Stimulated activated CD4-positive, alpha-beta T cell treated with anti-CD3 and anti-CD28 coated beads, Interleukin-15, amount 100 ng/mL, for 48 hours (primary cell): ENCODE measurements at places on chromosomes 16 and 17.
A peak's percentile ranks its signal among the peaks of the same experiment; 100 is the strongest.

DNA sequence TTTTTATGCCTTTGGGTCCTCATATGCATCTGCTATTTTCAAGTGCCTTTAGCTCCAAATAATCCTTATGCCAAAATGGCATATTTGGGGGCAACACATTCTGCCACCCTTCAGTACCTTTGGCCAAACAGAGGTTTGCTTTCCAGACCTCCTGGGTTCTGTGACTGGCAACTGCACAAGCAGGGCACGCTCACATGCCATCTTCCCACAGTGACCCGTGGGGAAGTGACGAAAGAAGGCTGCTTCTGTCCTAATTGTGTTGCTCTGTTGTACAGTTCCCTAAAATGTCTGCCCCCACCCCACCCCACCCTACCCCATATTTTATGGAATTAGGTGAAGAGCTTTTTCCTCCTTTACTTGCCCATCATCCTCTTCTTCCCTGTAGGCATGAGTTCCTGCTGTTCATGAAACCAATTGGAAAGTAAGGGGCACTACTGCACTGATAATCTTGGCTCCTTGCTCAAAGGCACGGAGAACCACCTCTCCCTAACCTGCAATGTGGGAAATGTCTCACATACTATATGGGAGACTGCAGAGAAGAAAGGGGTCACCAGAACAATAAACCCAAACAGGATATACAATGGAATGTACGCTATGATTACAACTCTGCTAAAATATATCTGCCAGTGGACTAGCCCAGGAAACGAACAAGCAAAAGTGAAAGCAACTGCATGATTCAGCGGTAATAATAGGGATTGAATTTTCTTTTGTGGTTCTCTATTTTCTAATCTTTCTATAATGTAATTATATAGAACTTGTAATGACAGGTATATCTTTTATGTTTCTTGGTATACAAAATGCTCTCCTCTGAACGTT lies 3.3 kb upstream of the SLFN12L start:
- DNase-seq = peak; percentile 30

DNA sequence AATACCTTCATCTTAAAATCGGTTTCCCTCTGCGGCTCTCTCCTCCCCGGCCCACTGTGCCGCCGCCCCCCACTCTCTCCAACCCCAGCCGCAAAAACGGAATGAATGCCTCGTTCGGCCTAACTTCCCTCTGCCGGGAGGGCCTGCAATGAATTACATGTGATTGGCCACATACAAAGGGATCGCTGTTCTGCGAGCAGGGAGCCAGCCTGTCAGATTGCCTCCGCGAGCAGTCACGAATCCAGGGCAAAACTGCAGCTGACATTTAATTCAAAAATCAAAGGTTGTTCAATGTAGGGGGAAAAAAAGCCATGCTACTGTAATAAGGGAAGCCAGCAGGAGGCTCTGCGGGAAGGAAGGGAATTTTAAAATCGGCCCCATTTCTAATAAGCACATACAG lies 84.9 kb downstream of the TBC1D16 start:
- no peak for DNase-seq

- DNase-seq = no peak
These were observed 31.0 kb downstream of the CPNE2 start for GRCh38 chr16:57123216-57123973.

DNA sequence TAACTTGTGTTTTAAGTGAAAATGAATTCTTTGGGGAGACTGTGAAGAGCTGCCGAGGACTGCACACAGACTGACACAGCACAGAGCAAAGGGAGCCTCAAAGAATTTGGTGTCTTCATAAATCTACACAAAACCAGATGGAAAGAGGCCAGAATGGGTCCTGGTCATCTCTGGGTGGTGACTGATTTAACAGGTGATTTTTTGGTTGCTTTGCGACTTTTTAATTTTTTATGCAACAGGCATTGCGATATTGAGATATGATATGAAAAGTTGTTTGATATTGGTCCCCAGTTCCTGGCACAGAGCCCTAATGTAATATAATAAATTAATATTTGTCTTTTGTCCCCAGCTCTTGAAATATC lies 12.6 kb upstream of the EIF1 start:
- no peak for DNase-seq
